ENCODE measurements at places on chromosomes 12 and 14. TPM values are rescaled to one million over a fixed set of nuclear protein-coding genes. Genes with fewer than 3 reads are reported as not detected.

ABCC9 gene
- under 0.01 TPM for total RNA-seq

SLCO1B1 gene
- total RNA-seq = not detected

GUCY2C gene
- not detected for total RNA-seq

GRCh38 chr14:51310505-51310944, 70.5 kb downstream of the TMX1 start:
- DNase-seq = no peak

KCNC2 gene
- not detected for total RNA-seq

DNA sequence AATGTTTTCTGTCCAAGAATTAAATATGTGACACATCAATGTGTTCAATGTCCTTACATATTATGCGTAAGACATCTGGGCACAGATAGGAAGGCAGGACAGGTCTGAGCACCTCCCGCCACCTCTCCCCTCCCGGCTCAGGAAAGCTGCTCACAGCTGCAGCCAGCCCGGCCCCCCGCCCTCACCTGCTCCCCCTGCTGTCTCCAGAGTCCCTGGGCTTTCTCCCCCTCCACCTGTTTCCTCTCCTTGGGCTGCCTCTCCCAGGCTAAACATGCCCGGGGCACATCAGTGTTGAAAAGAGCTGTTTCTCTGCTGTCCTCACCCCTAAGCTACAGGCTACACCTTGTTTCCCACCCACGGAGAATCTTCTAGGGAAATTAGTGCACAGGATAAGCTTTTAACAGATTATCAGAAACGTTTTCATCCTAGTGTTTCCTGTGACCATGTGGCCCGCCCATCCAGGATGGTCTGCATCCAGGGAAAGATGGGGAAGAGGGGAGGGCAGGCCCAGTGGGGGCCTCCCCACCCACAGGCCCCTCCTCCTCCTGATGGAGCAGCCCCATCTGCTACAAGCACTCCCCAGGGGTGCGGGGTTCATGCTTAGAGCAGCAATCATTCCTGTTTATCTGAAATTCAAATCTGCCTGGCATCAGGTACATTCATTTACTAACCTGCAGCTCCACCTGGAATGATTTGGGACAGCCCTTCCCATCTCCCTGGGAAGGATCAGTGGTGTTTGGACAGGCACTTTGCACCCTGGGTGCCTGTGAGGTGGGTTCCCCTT, 273.8 kb upstream of the SFSWAP start:
- DNase-seq = no peak

DNA sequence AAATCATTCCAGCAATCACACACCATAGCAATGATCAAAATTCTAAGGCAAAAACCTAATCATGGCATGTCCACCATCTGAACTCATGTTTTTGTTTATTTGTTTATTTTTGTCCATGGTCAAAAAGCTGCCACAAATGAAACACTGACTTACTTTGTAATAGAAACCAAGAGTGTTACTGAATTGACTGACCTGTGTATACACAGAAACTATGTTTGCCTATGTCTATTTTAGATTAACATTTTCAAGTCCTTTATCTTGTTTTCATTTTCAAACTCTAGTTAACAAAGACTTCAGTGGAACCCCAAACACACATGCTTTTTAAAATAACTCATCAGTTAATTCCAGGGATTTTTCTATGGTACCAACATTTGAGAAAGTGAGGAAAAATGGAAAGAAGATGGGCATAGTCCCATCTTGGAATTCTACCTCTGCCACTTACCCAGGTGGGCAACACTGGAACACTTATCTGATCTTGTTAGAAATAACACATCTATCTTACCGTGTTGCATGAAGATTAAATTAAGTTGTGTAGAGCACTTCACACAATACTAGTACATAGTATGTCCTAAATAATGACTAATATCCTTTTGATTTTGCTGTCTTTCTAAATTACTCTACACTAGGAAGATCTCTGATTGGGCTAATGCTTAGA, 6.4 kb downstream of the LUM start:
- DNase-seq = no peak

- no peak for DNase-seq
Observed at GRCh38 chr12:57452181-57452936, 2.7 kb upstream of the INHBE start.

DNA sequence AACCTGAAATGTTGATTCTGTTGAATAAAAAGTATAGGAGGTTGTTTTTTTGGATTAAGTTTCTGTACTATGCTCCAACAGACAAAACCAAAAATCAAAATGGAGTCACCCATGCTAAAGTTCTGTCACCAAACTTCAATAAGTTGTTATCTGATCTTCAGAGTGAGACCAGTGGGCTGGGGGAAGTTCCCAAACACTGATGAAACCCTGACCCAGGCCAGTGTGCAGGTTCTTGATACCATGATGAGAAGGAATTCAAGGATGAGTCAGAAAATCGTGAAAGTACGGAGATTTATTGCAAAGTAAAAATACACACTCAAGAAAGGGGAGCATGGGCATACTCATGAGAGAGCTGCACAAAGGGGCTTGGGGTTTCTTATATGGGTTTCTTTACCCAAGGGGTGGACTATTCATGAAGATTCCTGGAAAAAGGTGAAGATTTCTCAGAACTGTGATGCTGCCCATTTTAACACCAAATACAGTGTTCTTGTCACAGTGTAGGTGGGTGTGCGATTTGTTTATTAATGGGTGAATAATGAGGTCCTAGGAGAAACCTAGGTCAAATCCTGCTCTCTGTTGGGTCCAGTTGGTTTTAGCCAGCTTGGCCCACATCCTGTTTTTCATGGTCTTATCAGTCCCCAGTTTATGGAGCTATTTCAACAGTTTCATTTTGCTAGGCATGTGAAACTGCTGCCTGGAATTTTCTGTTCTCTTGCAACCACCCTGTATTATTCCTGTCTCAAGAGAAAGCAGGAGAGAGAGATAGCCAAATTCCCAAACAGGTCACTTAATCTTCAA, 27.5 kb upstream of the DENND5B start:
- no peak for DNase-seq

ACRBP gene
- 0.51 TPM for total RNA-seq

DNA sequence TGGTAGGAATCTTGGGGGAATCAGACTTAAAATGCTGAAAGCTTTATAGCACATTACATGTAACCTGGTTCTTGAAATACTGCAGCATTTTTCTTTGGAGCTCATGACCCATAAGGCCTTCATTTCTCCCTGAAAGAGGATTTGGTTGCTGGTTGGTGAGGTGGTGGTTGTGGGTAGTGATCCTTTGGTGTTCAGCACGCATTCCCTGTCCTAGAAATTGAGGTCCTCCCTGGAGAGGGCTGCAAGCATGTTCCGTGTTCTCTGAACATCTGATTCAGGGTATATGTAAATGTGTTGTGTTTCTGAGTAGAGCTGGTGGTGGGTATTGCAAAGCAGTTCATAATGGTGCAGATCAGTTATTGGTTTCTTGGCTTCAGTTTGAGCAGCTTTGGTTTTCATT, 2.0 kb downstream of the SCN8A start:
- DNase-seq = no peak

DNA sequence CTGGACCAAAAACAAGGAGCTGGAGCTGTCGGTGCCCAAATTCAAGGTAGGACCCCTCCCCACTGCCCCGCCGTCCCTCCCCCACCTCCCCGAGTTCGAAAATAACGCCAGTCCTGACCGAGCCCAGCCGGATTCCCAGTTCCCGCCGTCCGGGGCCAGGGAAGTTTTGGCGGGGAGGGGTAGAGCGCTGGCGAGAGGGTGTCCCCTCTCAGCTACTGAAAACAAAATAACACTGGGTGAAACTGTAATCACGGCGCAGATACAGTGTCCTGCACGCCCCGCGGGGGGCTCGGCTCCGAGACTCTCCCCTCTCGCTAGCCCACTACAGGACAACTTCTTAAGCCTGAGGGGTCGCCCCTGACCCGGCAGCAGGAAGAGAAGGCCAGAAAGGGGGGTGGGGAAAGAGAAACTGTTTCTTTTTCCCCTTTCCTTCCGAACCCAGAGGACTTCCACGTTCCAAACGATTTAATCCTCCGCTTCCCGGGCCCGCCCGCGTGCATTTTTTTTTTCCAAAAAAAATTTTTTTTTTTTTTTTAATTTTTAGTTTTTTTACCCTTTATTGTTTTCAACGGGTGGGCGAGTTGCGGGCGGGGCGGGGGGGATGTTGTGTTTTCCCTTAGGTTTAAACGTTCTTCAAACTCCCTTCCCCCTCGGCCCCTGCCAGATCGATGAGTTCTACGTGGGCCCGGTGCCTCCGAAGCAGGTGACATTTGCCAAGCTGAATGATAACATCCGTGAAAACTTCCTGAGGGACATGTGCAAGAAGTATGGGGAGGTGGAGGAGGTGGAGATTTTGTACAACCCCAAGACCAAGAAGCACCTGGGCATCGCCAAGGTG, 1.6 kb downstream of the SETD1B start:
- DNase-seq = peak; percentile 39

- DNase-seq = no peak
Observed at GRCh38 chr14:88005050-88005481, at the start of gene GPR65. Gene GPR65 (plus strand): TSS chr14:88005135. CDS start chr14:88010848, 5,713 bp downstream.

DNA sequence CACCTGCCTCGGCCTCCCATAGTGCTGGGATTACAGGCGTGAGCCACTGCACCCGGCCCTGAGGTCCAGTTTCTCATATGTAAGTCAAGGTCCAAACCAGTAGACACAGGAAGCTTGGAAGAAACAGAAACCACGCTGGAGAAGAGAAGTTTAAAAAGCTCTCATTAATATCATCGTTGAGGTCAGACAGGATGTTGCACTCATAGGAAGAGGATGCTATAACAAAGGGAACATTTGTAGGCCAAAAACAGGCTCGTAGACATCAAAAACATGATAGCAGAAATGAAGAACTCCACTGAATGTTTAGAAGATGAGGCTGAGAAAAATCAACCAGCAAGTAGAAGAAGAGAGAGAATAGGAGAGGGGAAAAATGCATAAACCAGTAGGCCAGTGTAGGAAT, 46.8 kb downstream of the ACACB start:
- DNase-seq = no peak

DNA sequence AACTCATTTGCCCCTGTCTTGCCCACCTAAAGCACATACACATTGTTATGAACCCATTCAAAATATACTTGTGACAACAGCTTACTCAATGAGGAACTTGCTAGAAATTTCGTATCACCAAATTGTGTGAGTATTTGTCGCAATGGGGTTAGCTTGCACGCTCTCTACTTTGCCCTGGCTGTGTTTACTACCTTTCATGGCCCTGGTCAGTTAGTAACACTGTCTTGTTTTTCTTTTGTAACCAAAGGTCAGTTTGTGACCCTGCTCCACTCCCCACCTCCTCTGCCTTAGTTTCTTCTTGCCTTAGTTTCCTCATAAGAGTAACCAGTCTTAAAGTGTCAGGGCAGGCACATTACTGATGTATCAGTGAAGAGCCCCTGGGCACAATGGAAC, 205.8 kb upstream of the EEA1 start:
- no peak for DNase-seq

ZNF605 gene
- total RNA-seq = 13.3 TPM

- no peak for DNase-seq
Observed at GRCh38 chr12:94149781-94150239, 1.4 kb downstream of the PLXNC1 start.

PTCSC3 gene
- not detected for total RNA-seq

- DNase-seq = peak; percentile 53
Observed at GRCh38 chr12:132600048-132601032, 10.0 kb downstream of the LRCOL1 start.

HOXC11 gene
- 1.5 TPM for total RNA-seq

DNA sequence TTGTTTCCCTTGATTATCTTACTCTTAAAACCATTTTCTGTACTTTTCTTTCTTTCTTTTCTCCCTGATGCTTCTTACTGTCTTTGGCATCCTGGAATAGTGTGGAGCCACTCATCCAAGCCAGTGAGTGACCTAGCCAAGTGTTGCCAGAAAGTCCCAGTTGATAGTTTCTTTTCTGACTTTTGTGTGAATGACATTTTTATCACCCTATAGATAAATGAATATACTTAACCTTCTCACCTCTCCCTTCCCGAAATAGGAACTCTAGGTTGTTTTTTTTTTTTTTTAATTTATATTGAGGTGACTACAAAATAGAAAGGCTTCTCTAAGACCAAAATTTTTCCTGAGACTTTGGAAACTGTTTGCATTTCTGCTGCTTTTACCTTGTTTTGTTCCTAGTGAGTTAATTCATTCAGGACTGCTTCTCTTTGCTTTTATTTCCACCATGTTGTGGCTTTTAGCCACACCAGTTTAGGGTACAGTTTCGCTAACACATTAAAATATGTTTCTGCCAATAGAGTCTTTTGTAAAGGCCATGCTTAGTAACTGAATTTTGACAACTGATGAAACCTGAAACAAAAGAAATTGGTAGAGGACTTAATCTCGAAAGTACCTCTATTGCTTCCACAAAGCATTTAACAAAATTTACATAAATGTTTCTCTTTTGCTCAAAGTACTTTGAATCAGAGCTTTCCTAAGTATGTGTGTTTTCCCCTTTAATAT, 194.6 kb downstream of the ERC1 start:
- no peak for DNase-seq

Data from mammary epithelial cell (primary cell).